Omental fat pad (tissue), 4 donors: ENCODE measurements at places on chromosomes 7 and 10. TPM values are rescaled to one million over a fixed set of nuclear protein-coding genes. Genes with fewer than 3 reads are reported as not detected.

The GPR15LG gene
- total RNA-seq = not detected

The EVX1 gene
- not detected for total RNA-seq

The LIPN gene
- 0.56 TPM for total RNA-seq

The RPEL1 gene
- not detected for total RNA-seq

The FKBP6 gene
- total RNA-seq = not detected

The MBL2 gene
- total RNA-seq = not detected

The ATRNL1 gene
- total RNA-seq = 19.0 TPM

The LRRTM3 gene
- total RNA-seq = not detected

The NKX1-2 gene
- total RNA-seq = not detected

The CTAGE8 gene
- 1.3 TPM for total RNA-seq

The TACR2 gene
- 0.96 TPM for total RNA-seq

The CDC14C gene
- not detected for total RNA-seq

The FEZF1 gene
- not detected for total RNA-seq

The ITGB8 gene
- 70.2 TPM for total RNA-seq

The HPS6 gene
- total RNA-seq = 24.0 TPM

The KCNMA1 gene
- total RNA-seq = 13.8 TPM

The TAS2R41 gene
- total RNA-seq = not detected

The MSS51 gene
- total RNA-seq = 1.6 TPM

The CLRN3 gene
- not detected for total RNA-seq

The ENO4 gene
- not detected for total RNA-seq

The STEAP1B gene
- total RNA-seq = 1.3 TPM

The ELFN1 gene
- 6.0 TPM for total RNA-seq

The GPR37 gene
- 0.84 TPM for total RNA-seq

The LRGUK gene
- total RNA-seq = 0.84 TPM

The VGF gene
- total RNA-seq = not detected

The RELN gene
- total RNA-seq = 7.1 TPM

The PRR15 gene
- total RNA-seq = 2.7 TPM

The AHR gene
- total RNA-seq = 129 TPM

The EMX2 gene
- 0.25 TPM for total RNA-seq

The SLC18A3 gene
- total RNA-seq = not detected

The HECW1 gene
- 0.32 TPM for total RNA-seq

The OR13A1 gene
- total RNA-seq = not detected

The CNPY1 gene
- total RNA-seq = not detected

The ANKRD26 gene
- 5.9 TPM for total RNA-seq

The NKX6-2 gene
- not detected for total RNA-seq

The MAPK8 gene
- 36.1 TPM for total RNA-seq

The OR2AE1 gene
- 1.2 TPM for total RNA-seq

The CLEC5A gene
- total RNA-seq = 0.46 TPM

The WNT8B gene
- not detected for total RNA-seq

The NAPEPLD gene
- 13.1 TPM for total RNA-seq

The OGA gene
- total RNA-seq = 163 TPM

The GPR26 gene
- total RNA-seq = not detected

The HOXA5 gene
- total RNA-seq = 25.9 TPM

The KIN gene
- 8.7 TPM for total RNA-seq

The NFKB2 gene
- total RNA-seq = 13.7 TPM

The TACC2 gene
- total RNA-seq = 32.4 TPM

The CALHM3 gene
- total RNA-seq = not detected

The KDM7A gene
- 18.9 TPM for total RNA-seq

The CTAGE4 gene
- total RNA-seq = 2.3 TPM

The TMEM270 gene
- not detected for total RNA-seq

The ZNF425 gene
- total RNA-seq = 1.1 TPM

The FANK1 gene
- 1.3 TPM for total RNA-seq

The ZNF117 gene
- total RNA-seq = 38.3 TPM

The FZD8 gene
- 7.1 TPM for total RNA-seq

The PRXL2A gene
- 218 TPM for total RNA-seq

The MEOX2 gene
- total RNA-seq = 96.9 TPM

The EPHA1 gene
- 0.46 TPM for total RNA-seq

The PTPRN2 gene
- 9.5 TPM for total RNA-seq
